Left kidney (tissue), 8 donors: ENCODE measurements at places on chromosomes 4 and X. TPM values are rescaled to one million over a fixed set of nuclear protein-coding genes. Genes with fewer than 3 reads are reported as not detected.
A peak's percentile ranks its signal among the peaks of the same experiment; 100 is the strongest.

DNA sequence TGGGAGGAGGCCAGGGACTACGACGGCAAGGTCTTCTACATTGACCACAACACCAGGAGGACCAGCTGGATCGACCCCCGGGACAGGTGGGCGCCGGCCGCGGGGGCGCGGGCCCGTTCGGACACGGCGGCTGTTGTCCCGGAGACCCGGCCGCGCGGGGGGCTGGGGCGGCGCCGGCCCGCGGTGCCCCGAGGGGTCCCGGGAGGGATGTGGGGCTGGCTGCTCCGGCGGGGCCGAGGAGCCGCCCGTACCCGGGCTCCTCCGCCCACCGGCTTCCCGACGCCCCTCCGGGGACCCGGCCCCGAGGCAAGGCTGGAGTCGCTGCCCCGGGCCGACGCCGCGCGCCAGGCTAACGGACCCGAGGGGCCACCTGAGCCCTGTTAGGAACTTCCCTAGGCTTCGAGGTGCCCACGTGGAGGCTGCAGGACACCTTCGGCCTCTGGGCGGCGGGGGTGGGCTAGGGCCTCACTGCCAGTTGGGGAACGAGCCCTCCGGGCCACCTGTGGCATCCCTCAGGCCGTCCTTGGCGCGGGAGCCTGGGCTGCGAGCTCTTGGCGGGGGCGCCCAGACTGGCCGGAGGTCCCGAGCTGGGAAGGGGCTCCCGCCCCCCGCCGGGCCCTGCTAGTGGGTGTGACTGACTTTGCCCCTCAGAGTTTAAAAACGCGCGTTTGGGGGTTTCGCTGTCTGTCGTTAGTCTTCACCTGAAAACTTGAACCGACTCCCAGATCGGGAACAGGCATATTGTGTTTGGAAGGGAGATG lies 660 bp downstream of the WWC2 start:
- DNase-seq: no peak

DNA sequence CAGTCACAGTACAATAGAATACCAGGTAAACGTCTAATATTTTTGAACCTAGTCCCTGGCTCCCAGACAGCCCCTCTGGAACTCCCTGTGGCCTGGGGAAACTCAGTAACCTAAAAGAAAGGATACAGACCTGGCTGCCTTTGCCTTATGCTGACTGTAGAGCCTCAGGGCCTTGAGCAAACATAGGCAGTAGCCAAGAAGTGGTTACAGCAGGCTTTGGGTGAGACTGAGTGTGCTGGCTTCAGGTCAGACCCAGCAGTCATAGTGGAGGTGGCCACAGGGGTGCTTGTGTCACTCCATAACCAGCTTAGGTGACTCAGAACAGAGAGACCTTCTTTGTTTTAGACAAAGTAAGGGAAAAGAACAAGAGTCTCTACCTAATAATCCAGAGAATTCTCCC lies 141.8 kb upstream of the PRDX4 start:
- DNase-seq: no peak

DNA sequence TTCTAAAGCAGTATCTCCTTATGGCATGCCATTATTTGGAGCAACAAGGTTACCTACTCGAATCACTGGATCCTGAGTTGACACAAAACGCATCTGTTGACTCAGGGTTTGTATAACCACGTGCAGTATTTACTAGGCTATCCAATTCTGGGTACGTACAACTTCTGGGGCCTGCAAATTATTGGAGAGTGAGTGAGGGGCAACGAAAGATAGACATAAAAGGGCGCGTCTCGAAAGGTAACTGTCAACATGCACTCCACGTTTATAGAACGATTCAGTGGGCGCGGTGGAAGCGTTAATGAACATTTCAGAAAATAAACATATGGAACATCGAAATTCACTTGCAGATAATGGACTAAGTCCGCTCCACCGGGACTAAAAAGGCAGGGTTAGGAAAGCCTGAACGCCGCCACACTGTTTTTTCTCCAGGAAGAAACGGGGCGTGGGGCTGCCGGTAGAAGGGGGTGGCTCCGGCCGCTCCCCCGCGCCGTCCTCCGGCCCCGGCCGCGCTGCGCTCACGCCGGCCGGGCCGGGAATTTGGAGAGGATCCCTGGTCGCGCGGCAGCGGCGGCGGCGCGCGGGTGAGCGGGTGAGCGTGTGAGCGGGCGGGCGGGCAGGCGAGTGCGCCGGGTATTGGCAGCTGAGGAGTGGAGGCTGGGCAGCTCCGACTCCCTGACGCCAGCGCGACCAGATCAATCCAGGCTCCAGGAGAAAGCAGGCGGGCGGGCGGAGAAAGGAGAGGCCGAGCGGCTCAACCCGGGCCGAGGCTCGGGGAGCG lies at the start of gene SMAD1:
TSS of gene SMAD1 (plus strand) at position 690 of the 778 bp plus-strand sequence. CDS start 32,761 bp downstream, outside the sequence.
- peak; percentile 79 for DNase-seq

DNA sequence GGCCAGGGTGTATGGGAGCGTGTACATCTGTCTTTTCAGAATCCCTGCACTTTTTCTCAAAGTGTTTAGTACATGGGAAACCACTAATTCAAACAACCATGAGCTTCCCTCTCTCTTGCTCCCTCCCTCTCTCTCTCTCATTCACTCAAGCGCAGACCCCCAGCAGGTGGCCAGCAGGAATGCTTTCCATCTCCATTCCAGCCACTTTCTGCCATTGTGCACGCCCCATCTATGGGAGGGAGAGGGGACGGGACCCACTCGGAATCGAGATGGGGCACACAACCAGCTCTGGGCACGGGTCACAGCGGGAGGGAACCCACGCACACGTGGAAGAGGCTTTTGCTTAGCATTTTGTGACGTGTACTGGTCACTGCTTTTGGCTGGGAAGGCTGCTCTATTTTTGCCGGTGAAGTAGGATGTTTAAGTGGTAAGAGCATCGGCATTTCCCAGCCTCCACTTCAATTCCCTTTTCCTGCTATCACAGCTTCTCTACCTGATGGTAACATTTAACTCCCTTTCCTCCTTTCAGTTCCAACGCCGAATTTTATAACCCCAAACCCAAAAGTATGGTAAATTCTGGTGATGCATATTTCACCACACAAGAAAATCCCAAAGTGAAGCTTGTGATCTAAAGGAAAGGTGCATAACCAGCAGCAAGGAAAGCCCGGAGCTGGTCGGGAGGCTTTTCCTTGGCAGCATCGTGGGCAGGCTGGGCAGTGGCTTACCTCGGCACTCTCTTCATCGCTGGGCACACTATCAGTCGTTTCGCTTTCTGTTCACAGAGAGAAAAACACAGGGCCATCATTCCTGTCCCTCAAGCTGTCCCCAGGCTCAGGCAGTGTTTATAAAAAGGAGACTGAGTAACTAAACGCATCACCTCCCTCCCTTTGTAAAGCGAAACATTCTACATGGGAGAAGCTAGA lies 84.1 kb downstream of the IRF2 start:
- DNase-seq: no peak

- DNase-seq: no peak
Measured at GRCh38 chr4:141011901-141012315, 121.4 kb downstream of the RNF150 start.

Gene TKTL2
- not detected for polyA plus RNA-seq

Gene C1QTNF7
- polyA plus RNA-seq: 27.6 TPM

GRCh38 chr4:16897991-16898827 lies at the start of gene LDB2:
Gene LDB2 (minus strand): TSS chr4:16898645.
- DNase-seq: peak; percentile 83
